ENCODE measurements at places on chromosomes 11 and 22. TPM values are rescaled to one million over a fixed set of nuclear protein-coding genes. Genes with fewer than 3 reads are reported as not detected.

- no peak for DNase-seq
Observed at GRCh38 chr11:45674481-45675190, 9.2 kb upstream of the CHST1 start.

- no peak for DNase-seq
Observed at GRCh38 chr11:22416462-22416861, 78.3 kb downstream of the SLC17A6 start.

GRCh38 chr22:19691721-19692341, 22.5 kb upstream of the SEPTIN5 start:
- no peak for DNase-seq

GRCh38 chr11:124339396-124340141, 19.6 kb upstream of the OR8D2 start:
- no peak for DNase-seq

GRCh38 chr11:107743191-107743590, 31.3 kb upstream of the SLN start:
- no peak for DNase-seq

- DNase-seq, result no peak
Observed at GRCh38 chr11:119115484-119116234, 5.7 kb upstream of the HINFP start.

DNA sequence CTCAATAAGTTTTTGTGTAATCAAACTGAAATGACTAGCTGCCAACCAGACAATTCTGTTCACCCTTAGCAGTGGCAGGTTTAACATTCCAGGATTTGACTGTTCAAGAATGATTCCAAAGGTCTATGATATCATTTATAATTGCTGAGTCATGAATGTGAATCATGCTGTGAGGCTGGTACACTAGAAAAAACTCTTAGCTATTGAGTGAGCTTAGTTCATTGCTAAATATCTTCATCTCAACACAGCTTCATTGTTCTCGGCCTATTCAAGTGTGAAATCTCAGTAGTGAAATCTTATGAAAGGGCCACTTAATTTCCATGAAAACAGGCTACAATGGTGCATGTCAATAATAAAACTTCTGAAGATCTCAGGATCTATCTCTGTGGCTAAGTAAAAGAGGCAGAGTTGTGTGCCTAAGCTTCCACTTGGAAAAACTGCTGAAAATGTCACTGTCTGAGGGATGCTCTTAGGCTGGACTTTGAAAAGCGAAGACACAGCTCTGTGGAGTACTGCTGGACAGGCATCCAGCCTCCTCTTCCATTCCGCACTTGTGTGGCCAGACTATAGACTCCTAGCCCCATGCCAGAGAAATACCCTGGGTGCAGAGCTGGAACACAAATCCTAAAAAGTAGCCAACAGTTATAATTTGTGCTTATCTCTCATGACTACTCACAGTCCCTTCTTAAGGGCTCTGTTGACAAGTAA, 12.8 kb downstream of the AQP11 start:
- no peak for DNase-seq

GRCh38 chr11:62843466-62843865, 4.1 kb upstream of the WDR74 start:
- no peak for DNase-seq

GRCh38 chr22:19664951-19665783, 49.1 kb upstream of the SEPTIN5 start:
- peak; percentile 31 for DNase-seq

- no peak for DNase-seq
Observed at GRCh38 chr11:122192634-122193255, 76.7 kb upstream of the BLID start.

DNA sequence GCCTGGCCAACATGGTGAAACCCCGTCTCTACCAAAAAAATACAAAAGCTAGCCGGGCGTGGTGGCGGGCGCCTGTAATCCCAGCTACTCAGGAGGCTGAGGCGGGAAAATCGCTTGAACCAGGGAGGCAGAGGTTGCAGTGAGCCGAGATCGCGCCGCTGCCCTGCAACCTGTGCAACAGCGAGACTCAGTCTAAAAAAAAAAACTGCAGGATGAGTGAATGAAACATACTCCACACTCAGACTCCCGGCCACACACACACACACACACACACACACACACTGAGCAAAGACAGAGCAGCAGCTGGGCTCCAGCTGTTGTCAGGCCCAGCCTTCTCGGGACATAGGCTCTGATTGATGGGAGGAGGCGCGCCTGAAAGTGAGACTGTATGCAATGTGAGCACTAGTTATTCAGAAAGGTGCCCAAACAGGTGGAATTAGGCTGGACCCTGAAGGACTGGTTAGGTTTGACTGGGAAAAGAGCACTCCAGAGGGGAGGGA, 1.5 kb upstream of the PLEKHA7 start:
- peak; percentile 51 for DNase-seq

DNA sequence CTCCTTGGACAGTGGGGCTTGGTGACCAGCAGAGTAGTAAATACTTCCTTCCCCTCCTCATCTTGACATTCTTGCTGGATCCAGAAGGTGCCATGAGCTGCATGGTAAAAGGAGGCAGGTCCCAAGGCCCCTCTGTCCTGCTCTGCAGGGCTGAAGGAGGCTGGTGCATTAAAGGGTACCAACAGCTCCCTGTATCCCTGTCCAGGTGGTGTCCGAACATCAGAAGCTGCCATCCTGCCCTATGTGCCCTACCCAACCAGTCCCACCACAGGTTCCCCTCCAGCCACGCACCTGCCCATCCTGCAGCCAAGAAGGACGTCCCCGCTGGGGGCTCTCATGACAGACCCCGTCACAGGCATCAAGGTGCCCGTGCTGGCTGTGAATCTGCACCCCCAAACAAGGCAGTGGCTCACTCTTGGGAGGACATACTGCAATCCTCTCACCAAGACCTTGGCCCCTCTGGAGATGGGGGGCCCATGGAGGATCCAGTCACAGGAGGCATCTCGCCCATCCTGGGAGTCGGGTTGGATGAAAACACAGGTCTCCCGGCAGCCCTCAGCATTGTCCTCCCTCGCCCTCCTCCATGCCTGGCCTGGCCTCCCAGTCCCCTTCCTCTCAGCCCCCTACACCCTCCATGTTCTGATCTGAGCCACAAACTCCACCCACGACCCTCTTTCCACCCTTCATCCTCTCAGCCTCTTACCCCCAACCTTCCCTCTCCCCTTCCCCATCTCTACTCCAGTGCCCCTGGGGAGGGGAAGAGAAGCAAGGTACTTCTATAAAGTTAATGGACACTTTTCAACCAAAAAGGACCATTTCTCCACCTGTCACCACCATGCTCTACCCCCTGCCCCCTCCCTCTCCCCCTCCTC, 55.1 kb downstream of the BTG4 start:
- DNase-seq, result peak; percentile 50

DNA sequence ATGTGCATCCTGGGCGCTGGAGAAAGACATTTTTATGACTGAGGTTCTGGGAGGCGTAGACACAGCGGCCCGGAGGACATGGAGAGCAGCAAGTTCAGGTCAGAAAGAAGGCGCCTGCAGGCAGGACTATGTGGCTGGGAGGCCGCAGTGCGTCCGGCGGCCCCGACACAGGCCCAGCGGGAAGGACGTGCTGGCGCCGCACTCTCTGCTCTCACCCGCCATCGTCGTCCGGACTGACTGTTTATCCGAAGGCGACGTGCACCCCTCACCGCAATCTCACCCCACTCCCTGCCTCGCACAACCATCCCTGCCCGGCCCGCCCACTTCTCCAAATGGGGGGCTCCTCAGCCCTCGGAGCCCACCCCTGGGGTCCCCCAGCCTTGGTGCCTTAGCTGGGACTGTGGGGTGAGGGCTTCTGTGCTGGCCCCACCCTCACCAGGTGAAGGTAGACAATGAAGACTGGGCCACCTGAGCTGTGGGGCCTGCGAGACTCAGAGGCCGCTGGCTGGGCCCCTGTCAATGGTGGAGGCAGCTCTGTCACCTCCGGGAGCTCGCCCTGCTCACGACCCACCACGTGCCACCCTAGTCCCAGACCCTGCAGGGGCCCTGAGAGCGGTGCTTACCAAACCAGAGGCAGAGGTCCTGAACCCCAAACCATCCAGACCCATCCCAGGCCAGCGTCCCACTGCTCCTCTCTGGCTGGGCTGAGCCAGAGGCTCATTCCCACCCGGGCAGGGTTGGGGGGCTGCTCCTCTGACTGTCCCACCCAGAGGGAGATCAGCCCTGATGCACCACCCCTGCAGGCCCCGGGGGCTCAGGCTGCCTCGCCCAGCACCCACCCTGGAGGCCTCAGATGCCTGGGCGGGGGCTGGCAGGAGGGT, 16.2 kb upstream of the MUC5B start:
- peak; percentile 66 for DNase-seq

SPON1 gene
- 14.8 TPM for total RNA-seq

CASP5 gene
- total RNA-seq, result not detected

FREY1 gene
- total RNA-seq, result 0.90 TPM

RIMBP3C gene
- total RNA-seq, result 0.34 TPM
